ENCODE measurements at places on chromosomes 7 and 10. TPM values are rescaled to one million over a fixed set of nuclear protein-coding genes. Genes with fewer than 3 reads are reported as not detected.

CYP26C1 gene
- 0.44 TPM for total RNA-seq

DNA sequence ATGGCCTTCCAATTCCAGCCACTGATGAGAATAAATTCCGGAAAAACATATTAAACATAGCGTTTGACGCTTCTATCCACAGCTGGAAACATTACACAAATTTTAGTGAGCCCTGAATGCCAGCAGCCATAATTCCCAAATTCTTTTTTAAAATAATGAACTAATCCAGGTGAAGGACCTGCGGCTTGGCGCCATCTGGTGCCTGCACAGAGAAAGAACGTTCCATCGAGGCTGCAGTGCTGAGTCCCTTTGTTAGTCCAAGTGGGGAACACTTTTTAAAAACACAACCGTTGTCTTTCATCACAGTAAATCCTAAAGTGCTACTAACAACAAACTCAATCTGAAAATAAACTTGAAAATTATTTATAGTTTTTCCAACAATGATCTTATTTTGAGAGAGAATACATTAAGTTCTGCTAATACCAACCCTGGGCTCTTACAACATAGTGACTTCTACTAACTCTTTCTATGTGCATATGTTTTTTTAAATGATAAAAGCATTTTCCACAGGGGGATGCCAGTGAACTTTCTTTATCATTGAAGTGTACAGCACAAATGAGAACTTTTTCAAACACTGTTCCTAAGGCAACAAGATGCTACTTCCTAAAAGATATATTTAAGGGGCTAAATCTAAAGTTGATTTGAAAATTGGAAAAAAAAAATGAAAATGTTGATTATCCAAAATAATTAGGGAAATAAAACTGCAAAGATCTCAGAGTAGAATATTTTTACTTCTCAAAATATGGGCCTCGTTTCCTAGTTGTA is 166.9 kb upstream of the RNF32 start:
- no peak overlapping the region for H3K27ac ChIP-seq
- DNase-seq, result peak; percentile 76
- H3K36me3 ChIP-seq, result no peaks in the 10 kb centered on the region
- H3K4me3 ChIP-seq, result no peak overlapping the region
- no peaks in the 10 kb centered on the region for H3K27me3 ChIP-seq
- H3K4me1 ChIP-seq, result no peaks in the 10 kb centered on the region

GRCh38 chr7:92306153-92306552 is 60.4 kb downstream of the ANKIB1 start:
- H3K4me3 ChIP-seq, result no peak overlapping the region
- H3K36me3 ChIP-seq, result peaks cover 19% of the 10 kb centered on the region
- H3K4me1 ChIP-seq, result no peaks in the 10 kb centered on the region
- no peak for DNase-seq

DNA sequence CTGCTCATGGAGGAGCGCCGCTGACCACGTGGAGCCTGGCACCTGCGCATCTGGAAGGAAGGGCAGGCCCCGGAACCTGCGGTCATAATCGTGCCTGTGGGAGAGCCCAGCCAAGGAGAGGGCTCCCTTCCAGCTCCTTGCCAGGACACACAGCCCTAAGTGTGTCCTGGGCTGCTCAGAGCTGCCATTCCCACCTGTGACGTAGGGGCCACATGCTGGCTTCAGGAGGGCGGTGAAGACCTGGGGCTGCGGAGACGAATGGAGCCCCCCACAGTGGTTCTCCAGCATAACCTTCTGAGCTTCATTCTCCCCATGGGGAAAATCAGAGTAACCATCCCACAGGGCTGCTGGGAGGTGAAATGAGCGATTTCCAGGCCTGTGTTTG is 127.6 kb upstream of the CHST15 start:
- H3K27me3 ChIP-seq, result no peaks in the 10 kb centered on the region
- no peak for DNase-seq
- H3K27ac ChIP-seq, result no peak overlapping the region
- H3K4me1 ChIP-seq, result no peaks in the 10 kb centered on the region
- H3K4me3 ChIP-seq, result no peak overlapping the region
- H3K36me3 ChIP-seq, result no peaks in the 10 kb centered on the region

DNA sequence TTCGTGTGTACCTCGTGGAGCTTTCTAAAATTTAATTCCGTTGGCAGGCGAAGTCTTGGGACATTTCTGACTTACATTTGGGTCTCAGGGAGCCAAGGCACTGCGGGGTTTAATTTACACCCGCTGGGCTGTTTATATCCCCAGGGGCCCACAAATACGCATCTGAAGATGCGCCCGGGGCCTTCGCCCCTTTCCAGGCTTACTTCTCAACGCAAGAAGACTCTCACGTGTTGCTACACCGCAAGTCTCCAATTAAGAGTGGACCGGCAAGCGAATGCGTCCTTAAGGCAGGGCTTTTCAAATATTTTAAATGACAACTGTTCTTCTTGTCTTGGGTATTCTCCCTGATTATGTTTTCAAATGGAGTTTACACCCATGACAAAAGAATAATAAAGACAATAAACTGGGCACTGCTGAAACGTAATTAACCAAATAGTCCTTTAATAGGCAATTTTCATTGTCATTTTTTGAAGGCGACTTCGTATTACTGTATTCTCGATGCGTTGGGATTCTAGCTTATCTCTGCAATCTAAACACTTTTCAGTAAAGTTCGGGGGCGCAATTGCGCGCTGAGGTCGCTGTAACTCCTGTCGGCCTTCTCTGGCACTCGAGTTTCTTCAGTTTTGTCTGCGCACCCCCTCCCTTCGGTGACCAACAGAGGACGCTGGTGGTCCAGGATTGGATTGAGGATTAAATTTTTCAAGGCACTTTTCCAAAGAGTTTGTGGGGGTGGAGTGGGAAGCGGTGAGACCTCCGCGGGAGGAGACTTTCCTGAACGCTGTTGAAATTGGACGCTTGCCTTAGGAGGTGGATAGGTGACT is 837 bp upstream of the IGFBP3 start:
- H3K4me1 ChIP-seq, result no peaks in the 10 kb centered on the region
- peak; percentile 94 for DNase-seq
- no peak overlapping the region for H3K27ac ChIP-seq
- no peaks in the 10 kb centered on the region for H3K36me3 ChIP-seq
- peak overlapping the region; percentile 74 for H3K4me3 ChIP-seq

- no peak overlapping the region for H3K4me3 ChIP-seq
- H3K36me3 ChIP-seq, result peaks cover 7% of the 10 kb centered on the region
- no peaks in the 10 kb centered on the region for H3K27me3 ChIP-seq
These were observed 13.4 kb downstream of the CTBP2 start for GRCh38 chr10:125146791-125147579.

DNA sequence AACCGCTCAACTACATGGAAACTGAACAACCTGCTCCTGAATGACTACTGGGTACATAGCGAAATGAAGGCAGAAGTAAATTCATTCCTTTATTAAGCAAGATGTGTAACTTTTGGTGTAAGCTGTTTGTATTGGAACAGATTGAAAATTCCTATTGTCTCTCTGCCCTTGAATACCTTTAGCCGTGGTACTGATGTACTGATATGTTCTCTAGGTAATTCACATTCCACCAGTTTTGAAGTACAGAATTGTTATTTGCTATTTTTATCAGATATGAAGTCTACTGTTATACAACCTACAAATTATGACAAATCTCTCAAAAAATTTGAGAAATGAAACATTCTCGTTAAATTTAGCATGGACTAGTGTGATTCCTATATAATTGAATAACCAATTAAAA is 17.7 kb downstream of the ZMYND11 start:
- no peaks in the 10 kb centered on the region for H3K27me3 ChIP-seq
- no peaks in the 10 kb centered on the region for H3K36me3 ChIP-seq
- no peaks in the 10 kb centered on the region for H3K4me1 ChIP-seq
- no peak overlapping the region for H3K27ac ChIP-seq
- no peak overlapping the region for H3K4me3 ChIP-seq
- DNase-seq, result no peak

GRCh38 chr7:144629011-144629410 is 206.8 kb downstream of the TPK1 start:
- peak; percentile 54 for DNase-seq
- no peaks in the 10 kb centered on the region for H3K4me1 ChIP-seq
- H3K27me3 ChIP-seq, result no peaks in the 10 kb centered on the region
- no peak overlapping the region for H3K27ac ChIP-seq
- peak overlapping the region; percentile 63 for H3K4me3 ChIP-seq
- peaks cover 9% of the 10 kb centered on the region for H3K36me3 ChIP-seq

- peak overlapping the region; percentile 44 for H3K27ac ChIP-seq
- no peak for DNase-seq
- H3K4me3 ChIP-seq, result no peak overlapping the region
These were observed 227.7 kb downstream of the CUX1 start for GRCh38 chr7:102044984-102045673.

DNA sequence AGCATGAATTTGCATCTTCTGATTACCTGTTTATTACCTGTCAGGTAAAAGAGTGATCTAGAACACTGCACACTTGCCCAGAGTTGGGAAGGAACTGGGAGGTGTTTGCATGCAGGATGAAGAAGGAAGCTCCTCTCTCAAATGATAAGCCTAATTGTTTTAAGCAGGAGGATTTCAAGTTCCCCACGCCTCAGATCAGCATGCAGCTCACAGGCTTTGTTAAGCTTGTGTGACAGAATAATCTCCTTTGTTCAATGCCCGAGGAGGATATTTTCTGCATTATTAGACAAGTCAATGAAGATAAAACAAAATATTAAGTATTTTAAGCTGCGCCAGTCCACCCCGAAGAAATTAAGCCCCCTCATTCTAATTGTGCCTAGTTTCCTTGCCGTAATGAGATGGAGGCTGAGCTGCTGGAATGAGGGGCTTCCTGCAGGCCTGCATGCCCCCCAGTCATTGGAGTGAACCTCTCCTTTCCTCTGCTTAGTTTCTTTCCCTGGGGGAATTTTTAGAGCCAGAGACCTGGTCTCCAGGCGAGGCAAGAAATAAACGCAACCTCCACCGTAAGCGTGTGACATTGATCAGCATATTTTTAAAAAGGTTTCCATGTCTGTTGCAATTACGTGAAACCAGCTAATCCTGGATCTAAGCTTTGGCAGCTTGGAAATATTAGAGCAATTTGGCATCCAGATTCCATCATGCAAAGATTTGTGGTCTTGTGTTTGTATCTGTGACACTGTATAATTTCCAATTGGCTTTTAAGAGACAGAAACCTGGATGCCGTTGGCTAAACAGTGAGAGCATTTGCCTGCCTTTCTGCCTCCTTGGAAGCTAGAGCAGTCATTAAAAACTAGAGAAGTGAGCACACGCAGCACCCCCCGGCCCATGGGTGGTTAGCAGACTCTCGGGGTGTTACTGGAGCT is 376.0 kb downstream of the GALNT17 start:
- DNase-seq, result peak; percentile 56
- no peak overlapping the region for H3K27ac ChIP-seq
- peaks cover 41% of the 10 kb centered on the region for H3K36me3 ChIP-seq
- no peaks in the 10 kb centered on the region for H3K27me3 ChIP-seq
- no peak overlapping the region for H3K4me3 ChIP-seq

ARHGEF5 gene
- 22.8 TPM for total RNA-seq

HOXA7 gene
- not detected for total RNA-seq

DNA sequence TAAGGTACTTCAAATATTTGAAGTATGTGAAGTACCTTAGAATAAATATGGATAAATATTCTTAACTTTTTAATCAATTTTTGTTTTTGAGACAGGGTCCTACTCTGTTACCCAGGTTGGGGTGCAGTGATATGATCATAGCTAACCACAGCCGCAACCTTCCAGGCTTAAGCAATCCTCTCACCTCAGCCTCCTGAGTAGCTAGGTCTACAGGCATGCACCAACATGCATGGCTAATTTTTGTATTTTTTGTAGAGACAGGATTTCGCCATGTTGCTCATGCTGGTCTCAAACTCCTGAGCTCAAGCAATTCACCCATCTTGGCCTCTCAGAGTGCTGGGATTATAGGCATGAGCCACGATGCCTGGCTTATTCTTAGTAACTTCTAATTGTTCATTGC is 119.4 kb upstream of the KAT6B start:
- H3K4me3 ChIP-seq, result no peak overlapping the region
- no peaks in the 10 kb centered on the region for H3K36me3 ChIP-seq
- no peaks in the 10 kb centered on the region for H3K27me3 ChIP-seq
- DNase-seq, result no peak

DNA sequence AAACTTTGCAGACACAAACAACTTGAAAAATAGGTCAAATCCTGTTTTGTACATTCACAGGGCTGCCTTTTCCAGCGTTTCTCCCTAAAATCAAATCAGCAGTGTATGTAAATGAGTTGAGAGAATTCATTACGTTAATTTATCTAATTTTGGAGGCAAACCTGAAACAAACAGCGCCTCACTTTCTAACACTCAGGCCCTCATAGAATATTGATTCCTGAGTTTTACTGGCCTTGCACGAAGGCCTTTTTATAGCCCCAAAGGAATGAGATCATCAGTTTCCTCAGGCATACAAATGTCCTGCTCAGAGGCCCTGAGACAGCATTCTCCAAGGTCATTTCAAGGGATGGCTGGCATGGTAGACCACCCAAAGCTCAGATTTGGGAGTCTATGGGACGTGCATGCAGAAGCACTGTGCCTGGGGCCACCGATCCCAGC is 131.7 kb upstream of the CHST15 start:
- H3K4me1 ChIP-seq, result no peaks in the 10 kb centered on the region
- no peak for DNase-seq
- no peaks in the 10 kb centered on the region for H3K27me3 ChIP-seq
- H3K4me3 ChIP-seq, result no peak overlapping the region
- no peak overlapping the region for H3K27ac ChIP-seq

- no peaks in the 10 kb centered on the region for H3K27me3 ChIP-seq
- no peak for DNase-seq
- H3K4me1 ChIP-seq, result no peaks in the 10 kb centered on the region
These were observed 422.9 kb upstream of the MKI67 start for GRCh38 chr10:128549101-128549608.

SPDYE2 gene
- not detected for total RNA-seq

- DNase-seq, result no peak
- H3K27me3 ChIP-seq, result no peaks in the 10 kb centered on the region
- H3K4me3 ChIP-seq, result no peak overlapping the region
- H3K4me1 ChIP-seq, result peaks cover 3% of the 10 kb centered on the region
- no peak overlapping the region for H3K27ac ChIP-seq
- no peaks in the 10 kb centered on the region for H3K36me3 ChIP-seq
These were observed 2.9 kb upstream of the GDI2 start for GRCh38 chr10:5816170-5816569.

DNA sequence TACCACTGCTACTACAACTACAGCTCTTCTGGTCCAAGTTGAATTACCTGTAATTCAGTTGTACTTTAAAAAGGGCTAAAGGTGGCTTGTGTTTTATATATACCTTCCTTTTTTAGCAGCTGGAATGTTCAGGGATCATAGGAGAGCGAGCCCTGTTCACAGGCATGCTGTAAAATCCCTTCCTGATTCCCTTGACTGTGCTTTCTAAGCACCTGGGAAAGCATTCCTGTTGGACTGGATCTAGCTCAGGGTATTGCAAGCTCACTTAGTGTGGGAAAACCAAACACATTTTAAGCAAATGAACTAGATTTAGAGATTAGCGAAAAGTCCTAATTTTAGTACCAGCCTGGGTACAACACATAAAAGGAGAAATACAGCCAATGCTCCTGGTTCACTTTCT is 31.5 kb downstream of the BPGM start:
- H3K27ac ChIP-seq, result no peak overlapping the region
- H3K27me3 ChIP-seq, result no peaks in the 10 kb centered on the region
- DNase-seq, result no peak
- no peaks in the 10 kb centered on the region for H3K4me1 ChIP-seq
- no peaks in the 10 kb centered on the region for H3K36me3 ChIP-seq

EMX2 gene
- 0.07 TPM for total RNA-seq

GRCh38 chr7:35991511-35992232 is 161.4 kb upstream of the EEPD1 start:
- H3K27ac ChIP-seq, result no peak overlapping the region
- no peaks in the 10 kb centered on the region for H3K4me1 ChIP-seq
- H3K4me3 ChIP-seq, result no peak overlapping the region
- no peaks in the 10 kb centered on the region for H3K27me3 ChIP-seq

GRCh38 chr7:129561677-129562359 is 49.7 kb upstream of the NRF1 start:
- H3K27ac ChIP-seq, result no peak overlapping the region
- DNase-seq, result peak; percentile 75
- no peaks in the 10 kb centered on the region for H3K4me1 ChIP-seq
- H3K27me3 ChIP-seq, result no peaks in the 10 kb centered on the region

All from endodermal cell (in vitro differentiated cells).